ENCODE measurements at places on chromosomes 11 and 22. TPM values are rescaled to one million over a fixed set of nuclear protein-coding genes. Genes with fewer than 3 reads are reported as not detected.

The NCAPH2 gene
- total RNA-seq = 44.6 TPM

The ACRV1 gene
- total RNA-seq = not detected

The TTLL1 gene
- total RNA-seq = 7.3 TPM

The TFIP11 gene
- 20.1 TPM for total RNA-seq

The PLEKHB1 gene
- 58.1 TPM for total RNA-seq

The APOL3 gene
- total RNA-seq = 46.2 TPM

GRCh38 chr11:121552154-121552553, 99.4 kb upstream of the SORL1-AS1 start:
- H3K27ac ChIP-seq = no peak overlapping the region
- no peaks in the 10 kb centered on the region for H3K27me3 ChIP-seq
- H3K4me3 ChIP-seq = no peak overlapping the region
- H3K36me3 ChIP-seq = no peaks in the 10 kb centered on the region
- DNase-seq = no peak

DNA sequence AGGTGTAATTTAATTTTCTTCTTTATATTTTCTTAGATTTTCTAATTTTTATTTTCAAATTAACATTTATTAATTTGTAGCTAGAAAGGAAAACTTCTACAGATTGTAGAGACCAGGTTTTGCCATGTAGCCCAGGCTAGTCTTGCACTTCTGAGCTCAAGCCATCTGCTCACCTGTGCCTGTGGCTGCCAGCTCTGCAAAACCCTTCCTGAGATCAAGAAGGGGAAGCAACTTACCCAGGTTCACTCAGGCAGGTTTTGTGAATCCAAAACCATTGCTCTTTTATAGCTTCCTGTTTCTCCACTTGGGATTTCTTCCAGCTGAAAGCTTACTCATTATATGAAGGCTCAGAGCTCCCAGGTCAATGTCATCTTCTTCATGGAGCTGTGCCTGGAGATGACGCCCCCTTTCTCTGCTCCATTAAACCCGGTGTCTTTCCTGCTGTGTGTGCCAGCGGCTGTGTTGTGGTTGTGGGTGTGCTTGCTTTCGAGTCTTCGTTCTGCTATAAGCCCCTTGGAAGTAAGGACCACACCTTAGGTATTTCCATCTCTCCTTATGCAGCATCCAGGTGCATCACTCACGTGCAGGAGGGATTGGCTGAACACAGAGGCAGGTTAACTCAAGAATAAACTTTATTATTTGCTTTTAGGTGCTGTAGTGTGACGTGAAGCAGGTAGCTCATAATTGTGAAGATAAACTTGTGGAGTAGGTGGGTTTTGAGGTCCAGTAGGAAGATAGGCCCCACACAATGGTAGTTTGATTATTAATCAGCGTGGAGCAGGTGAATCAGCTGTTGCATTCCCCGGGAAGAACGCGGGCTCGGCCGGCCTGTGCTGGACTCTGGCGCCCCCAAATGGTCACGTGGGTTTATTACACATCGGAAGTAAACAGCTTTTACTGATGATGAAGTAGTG, 42.2 kb upstream of the INCENP start:
- no peak overlapping the region for H3K4me3 ChIP-seq
- DNase-seq = peak; percentile 95
- H3K36me3 ChIP-seq = no peaks in the 10 kb centered on the region
- H3K27ac ChIP-seq = no peak overlapping the region

- no peaks in the 10 kb centered on the region for H3K27me3 ChIP-seq
- no peak overlapping the region for H3K27ac ChIP-seq
- no peak for DNase-seq
- no peaks in the 10 kb centered on the region for H3K4me1 ChIP-seq
- no peaks in the 10 kb centered on the region for H3K36me3 ChIP-seq
These were observed 9.5 kb upstream of the GGA1 start for GRCh38 chr22:37599153-37599552.

- H3K27me3 ChIP-seq = no peaks in the 10 kb centered on the region
- DNase-seq = no peak
- H3K27ac ChIP-seq = no peak overlapping the region
- no peak overlapping the region for H3K4me3 ChIP-seq
These were observed 2.4 kb upstream of the CTSF start for GRCh38 chr11:66570850-66571180.

DNA sequence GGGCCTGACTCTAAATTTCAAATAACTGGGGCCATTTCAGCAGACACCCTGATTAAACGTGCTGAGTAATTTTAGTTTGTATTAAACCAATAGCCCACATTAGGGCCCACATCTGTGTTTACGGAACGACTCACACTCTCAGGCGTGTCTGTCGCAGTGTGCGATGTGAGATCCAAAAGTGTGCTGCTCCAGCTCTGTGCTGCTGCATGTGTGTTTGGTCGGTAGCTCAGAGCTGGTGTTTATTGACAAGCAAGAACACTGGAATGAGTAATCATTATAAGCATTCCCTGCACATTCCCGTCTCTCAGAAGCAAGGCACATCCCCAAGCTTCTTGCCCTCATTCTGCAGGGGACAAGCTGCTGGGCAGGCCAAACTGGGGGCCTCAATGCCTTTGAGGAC, 7.8 kb downstream of the OPCML start:
- no peaks in the 10 kb centered on the region for H3K4me1 ChIP-seq
- H3K4me3 ChIP-seq = no peak overlapping the region
- no peaks in the 10 kb centered on the region for H3K36me3 ChIP-seq
- no peak for DNase-seq
- no peak overlapping the region for H3K27ac ChIP-seq

DNA sequence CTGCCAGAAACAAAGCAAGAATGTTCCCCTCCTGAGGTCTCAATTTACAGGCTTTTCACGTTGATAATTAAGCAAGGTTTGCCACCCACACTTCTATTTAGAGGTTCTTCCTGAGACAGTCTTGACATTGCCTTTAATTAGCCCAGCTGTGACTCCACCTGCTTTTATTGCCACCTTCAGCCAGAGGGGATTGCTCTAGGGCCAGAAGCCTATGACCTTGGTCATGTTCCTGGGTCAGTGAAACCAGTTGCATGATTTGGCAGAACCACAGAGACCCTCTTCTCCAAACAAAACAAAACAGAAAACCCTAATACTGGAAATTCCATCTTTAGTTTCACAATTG, 89.8 kb downstream of the APIP start:
- H3K27me3 ChIP-seq = no peaks in the 10 kb centered on the region
- no peaks in the 10 kb centered on the region for H3K4me1 ChIP-seq
- no peak overlapping the region for H3K27ac ChIP-seq

DNA sequence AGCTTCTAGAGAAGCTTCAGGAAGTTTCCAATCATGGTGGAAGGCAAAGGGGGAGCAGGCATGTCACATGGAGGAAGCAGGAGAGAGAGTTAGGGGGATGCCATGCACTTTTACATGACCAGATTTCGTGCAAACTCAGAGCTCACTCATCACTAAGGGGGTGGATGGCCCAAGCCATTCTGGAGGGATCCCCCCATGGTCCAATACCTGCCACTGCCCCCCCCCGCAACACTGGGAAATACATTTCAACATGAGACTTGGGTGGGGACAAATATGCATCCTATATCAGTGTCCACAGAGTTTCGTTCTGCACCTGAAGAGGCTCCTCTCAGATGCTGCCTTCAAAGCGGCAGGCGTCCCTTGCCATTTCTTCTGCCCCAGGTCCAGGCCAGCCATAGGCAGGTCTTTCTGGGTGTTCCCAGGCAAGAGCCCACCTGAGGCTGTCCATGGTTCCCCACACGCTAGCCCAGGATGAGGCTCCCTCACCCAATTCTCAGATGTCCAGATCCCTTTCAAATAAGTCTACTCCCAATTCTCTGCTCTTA, 1344.3 kb downstream of the TBC1D22A start:
- no peaks in the 10 kb centered on the region for H3K27me3 ChIP-seq
- peak; percentile 83 for DNase-seq
- no peak overlapping the region for H3K27ac ChIP-seq
- no peak overlapping the region for H3K4me3 ChIP-seq
- no peaks in the 10 kb centered on the region for H3K36me3 ChIP-seq

GRCh38 chr11:78961247-78961646, 386.6 kb upstream of the NARS2 start:
- H3K4me3 ChIP-seq = no peak overlapping the region
- H3K27me3 ChIP-seq = peaks cover 5% of the 10 kb centered on the region
- no peak overlapping the region for H3K27ac ChIP-seq
- DNase-seq = no peak
- H3K36me3 ChIP-seq = no peaks in the 10 kb centered on the region
- H3K4me1 ChIP-seq = peaks cover 16% of the 10 kb centered on the region

DNA sequence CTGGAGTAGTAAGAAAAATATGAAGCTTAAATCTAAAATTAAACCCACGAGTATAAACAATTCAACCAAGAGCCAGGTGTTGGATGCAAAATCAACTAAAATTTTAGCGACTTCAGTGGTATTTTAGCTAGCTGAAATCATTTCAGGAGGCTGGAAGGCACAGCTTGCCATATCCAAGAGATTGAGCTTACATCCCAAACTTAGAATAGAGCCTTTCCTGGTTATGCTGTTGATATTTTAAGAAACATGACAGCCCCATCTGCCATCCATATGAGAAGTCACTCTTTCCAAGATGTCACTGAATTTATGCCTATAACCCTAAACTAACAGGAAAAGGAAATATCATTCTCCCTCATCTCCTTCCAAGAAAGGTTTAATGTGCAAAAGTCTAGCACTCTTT, 334.0 kb downstream of the KCNA4 start:
- H3K27me3 ChIP-seq = no peaks in the 10 kb centered on the region
- H3K36me3 ChIP-seq = no peaks in the 10 kb centered on the region
- no peak overlapping the region for H3K27ac ChIP-seq
- DNase-seq = no peak

- no peaks in the 10 kb centered on the region for H3K27me3 ChIP-seq
- no peak for DNase-seq
- peaks cover 27% of the 10 kb centered on the region for H3K4me1 ChIP-seq
- no peak overlapping the region for H3K4me3 ChIP-seq
These were observed 941.0 kb upstream of the CHORDC1 start for GRCh38 chr11:91163619-91164451.

DNA sequence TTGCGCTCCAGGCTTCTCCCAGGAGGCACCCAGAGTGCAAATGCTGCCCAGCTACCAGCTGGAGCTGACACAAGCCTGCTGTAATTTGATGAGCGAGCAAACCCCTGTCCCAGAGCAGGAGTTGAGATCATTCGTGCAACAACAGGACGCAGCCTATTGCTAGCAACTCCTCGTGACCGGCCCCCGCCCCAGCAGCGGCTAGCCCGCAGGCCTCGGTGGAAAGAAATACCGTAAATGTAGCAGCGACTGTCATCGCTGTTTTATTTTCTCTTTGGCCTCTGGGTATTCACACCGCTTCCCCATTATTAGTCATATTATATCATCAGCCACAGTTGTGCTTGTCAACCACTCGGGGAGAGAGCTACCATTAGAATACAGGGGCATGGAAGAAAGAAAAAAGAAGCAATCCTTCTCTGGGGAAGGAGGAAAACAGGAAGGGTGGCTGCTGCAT, 59.2 kb upstream of the ATXN10 start:
- no peaks in the 10 kb centered on the region for H3K27me3 ChIP-seq
- H3K4me3 ChIP-seq = peak overlapping the region; percentile 12
- no peaks in the 10 kb centered on the region for H3K4me1 ChIP-seq

DNA sequence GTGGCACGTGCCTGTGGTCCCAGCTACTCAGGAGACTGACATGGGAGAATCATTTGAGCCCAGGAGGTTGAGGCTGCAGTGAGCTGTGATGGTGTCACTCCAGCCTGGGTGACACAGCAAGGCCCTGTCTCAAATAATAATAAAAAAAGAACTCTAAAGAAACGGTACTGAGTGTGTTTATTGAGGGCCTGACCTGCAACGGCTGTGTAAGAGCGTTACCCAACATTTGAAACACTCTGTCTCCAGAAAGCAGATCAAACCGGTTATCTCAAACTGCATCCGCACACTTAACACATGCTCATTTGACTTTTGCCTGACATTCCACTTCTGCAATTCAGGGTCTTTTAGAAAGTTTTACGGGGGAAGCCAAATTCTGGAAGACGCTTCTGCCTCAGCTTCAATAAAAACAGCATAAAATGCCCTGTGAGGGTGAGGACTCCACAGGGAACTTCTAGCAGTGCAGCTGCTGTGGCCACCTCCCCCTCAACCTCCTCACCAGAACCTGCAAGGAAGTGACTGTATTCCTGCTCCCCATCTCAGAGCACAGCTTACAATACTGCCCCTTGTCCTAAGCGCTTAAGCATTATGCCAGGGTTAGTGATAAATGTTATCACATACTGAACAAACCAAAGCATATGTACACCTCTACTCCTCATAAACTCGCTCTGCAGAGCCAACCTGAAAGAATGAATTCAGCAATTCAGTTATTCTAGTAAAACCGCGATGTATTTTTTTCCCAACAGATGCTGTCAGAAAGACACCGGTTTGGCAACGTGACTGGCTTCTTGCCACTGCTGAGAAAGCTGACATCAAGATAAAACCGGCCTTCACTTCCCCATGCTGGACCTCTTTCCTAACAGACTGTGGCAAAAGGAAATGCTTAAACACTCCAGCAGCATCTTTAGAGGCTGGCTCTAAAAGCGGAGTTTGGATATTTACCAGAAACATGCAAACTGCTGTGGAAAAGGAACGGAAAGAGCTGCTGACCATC, 52.2 kb downstream of the PRDM10 start:
- H3K4me1 ChIP-seq = no peaks in the 10 kb centered on the region
- H3K4me3 ChIP-seq = no peak overlapping the region
- DNase-seq = no peak

DNA sequence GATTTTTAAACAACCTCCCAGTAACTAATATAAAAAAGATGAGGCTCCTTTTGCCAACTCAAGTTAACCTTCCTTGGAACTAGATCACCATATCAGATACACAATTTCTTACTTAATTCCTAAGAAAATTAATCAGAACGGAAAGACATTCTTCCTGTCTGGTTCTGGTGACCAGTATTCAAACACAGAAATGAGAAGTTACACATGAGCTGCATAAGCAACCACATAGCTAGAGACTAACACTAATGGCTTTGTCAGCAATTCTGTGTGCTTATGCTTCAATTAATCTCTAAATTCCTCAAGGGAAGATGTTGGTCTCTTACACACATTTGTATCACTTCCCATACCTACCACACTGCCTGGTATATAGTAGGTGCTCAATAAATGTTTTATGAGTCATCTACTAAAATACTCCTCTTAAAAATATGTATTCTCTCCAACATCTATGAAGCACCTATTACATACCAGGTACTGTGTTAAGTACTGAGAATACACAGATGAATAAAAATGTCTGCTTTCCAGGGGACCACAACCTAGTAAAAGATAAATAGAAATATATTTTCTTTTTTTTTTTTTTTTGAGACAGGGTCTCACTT, 54.5 kb downstream of the GAB2 start:
- no peaks in the 10 kb centered on the region for H3K27me3 ChIP-seq
- no peak overlapping the region for H3K4me3 ChIP-seq
- no peak for DNase-seq
- H3K36me3 ChIP-seq = no peaks in the 10 kb centered on the region
- peaks cover 34% of the 10 kb centered on the region for H3K4me1 ChIP-seq

DNA sequence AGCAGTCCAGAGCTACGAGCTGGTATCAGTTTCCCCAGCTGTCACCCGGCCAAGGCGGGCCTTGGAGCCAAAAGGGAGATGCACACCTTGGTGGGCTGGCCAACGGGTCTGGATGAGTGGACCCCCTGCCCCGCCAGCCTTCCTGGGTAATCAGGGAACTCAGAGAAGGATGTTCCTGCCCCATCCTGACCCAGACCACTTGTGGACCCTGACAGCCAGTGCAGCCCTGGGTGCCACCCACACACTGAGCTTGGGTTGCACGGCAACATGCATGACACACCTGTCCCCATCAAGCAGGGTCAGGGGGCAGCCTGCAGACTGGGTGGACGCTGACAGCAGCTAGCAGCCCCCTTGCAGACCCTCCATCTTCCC, 8.6 kb downstream of the SLC25A1 start:
- H3K27ac ChIP-seq = no peak overlapping the region
- no peak for DNase-seq
